ENCODE measurements at places on chromosomes 2 and 18.

DNA sequence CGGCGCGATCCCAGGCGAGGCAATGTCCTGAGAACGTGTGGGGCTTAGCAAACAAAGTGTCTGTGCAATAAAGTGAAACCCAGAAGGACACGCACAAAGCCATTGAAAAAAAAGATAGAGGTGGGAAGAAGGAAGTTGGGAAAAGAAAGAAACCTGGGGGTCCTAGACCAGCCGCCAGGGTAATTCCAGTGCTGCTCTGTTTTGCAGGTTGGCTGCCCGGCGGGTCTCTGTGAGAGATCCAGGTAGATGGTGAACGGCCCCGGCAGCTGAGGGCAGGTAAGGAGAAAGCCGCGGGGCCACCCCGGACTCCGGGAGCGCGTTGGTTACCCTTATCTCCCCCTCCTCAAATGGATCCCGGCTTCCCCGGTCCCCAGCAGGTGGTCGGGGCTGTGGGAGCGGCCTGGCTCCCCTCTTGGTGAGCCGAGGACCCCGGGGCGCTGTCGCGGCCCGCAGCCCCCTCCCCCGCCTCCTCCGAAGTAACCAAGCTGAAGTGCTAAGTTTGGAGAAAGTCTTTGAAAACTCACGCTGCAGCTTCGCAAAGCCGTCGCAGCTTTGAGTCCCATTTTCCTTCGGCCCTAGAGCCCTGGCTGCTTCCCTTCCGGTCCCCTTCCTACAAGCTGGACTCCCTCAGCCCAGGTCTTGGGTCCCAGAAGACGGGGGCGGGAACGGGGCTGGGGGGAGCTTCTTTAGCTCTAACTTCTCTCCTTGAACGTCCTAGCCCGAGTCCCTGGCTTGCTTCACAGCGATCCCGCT is 588 bp downstream of the OTX1 start:
- DNase-seq, result peak; percentile 27

- no peak for DNase-seq
These were observed 180.0 kb downstream of the GLI2 start for GRCh38 chr2:120915670-120916069.

DNA sequence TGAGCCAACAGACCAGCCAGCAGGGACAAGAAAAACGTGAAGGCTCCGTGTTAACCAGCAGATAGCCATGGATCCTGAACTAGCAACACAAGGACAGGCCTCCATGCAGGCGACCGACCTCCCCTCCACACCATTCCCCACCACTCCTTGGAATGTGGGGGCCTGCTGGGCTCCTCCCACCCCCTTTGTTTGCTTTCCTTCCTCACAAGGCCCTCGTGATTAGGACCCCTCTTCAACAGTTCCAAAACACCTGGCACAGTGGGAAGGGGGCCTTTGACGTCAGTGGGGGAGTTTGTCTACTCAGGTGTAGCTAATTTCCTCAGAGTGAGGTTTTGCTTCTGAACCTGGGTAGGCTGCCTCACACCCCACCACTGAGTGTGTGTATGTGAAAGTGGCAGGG is 37.8 kb downstream of the SLC14A2 start:
- no peak for DNase-seq

GRCh38 chr18:79756143-79756500 is 41.6 kb upstream of the KCNG2 start:
- DNase-seq, result no peak

GRCh38 chr18:434410-434809 is 66.1 kb downstream of the COLEC12 start:
- no peak for DNase-seq

- no peak for DNase-seq
These were observed 232 bp downstream of the SNED1 start for GRCh38 chr2:240998706-240998994.

DNA sequence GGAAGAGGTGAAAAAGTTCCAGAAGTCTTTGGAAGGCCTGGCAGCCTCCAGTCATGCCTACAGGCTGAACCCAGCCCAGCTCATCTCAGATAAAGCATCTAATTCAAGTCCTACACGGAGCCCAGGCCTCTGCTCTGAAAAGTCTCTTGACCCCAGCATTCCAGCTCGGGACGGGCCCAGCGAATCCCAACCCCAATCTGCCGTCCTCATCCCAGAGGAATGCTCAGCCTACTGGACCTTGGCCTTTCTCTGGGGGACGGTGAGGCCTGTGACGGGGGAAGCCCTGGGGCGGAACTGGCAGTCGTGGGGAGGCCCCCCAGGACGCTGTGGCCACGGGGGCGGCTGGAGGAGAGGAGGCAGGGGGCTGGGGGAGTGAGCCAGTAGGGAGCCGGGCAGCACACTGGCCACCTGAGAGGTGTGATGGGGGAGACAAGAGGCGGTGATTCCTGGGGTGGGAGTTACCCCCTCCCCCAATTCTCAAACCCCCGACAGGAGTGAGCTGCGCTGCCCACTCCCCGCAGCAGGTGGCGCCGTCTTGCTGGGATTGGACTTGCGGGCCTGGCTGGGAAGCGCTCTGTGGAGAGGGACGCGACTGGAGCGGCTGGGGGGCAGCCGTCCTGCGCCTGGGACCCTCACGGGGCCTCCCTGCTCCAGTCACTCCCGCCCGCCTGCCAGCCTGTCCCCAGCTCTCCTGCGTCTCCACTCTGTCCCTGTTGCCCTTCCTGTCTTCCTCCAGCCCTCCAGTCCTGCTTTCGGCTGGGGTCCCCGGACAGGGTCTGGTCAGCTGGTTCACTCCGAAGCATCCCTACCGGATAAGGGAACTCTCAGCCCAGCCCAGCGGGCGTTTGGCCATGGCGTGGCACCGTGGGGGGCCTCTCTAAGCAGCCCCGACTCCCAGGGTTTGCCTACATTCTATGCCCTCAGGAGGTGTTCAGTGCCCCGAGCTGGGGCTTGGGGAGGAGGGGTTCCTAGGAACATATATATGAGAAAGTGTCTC is 182.6 kb upstream of the HAAO start:
- peak; percentile 81 for DNase-seq

- DNase-seq, result peak; percentile 26
These were observed 13.1 kb downstream of the CCDC68 start for GRCh38 chr18:54946149-54946581.

GRCh38 chr2:88068044-88068443 is 419 bp downstream of the SMYD1 start:
- no peak for DNase-seq

- DNase-seq, result no peak
These were observed 192.0 kb downstream of the SLC8A1 start for GRCh38 chr2:40259900-40260299.

DNA sequence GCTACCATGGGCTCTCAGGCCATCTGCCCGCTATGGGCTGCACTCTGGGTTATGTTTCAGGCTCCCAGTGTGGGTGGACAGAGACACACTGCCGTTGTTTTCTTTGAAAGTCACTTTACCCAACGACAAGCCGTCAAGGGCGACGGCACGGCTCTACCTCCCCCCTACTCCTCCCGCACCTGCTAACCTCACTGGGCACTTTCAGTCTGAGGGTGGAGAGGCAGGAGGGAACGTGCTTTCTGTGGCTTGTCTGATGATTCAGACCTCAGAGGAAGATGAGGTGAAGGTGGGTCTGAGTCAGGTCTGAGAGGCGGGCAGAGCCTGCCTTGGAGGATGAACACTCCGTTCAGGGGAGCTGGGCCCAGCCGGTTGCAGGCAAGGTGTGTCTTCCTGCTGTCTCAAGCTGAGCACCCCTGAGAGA is 147.6 kb upstream of the HDAC4 start:
- DNase-seq, result peak; percentile 84

DNA sequence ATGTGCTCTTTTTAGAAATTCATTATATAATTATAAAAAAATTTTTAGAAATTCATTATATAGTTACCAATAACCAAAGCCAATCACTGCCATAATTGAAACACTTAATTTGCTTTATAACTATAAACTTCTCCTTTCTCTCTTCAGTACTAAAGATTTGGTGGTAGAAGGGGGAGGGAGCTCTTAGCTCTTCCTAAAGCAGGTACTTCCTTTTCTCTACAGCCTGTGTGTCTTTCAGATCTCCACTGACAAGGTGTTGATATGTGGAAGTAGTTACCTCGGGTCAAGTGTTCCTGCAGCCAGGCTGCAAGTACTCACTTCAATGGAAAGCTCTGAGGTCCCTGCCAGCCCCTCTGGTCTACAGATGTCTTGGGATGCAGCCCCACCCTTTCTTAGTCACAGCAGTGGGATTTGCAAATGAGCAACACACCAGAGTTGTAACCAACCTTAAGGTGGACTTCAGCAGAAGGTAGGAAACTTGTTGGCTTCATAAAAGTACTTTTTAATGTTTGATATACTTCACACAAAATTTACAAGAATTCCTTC is 690.0 kb downstream of the ARHGAP15 start:
- no peak for DNase-seq

DNA sequence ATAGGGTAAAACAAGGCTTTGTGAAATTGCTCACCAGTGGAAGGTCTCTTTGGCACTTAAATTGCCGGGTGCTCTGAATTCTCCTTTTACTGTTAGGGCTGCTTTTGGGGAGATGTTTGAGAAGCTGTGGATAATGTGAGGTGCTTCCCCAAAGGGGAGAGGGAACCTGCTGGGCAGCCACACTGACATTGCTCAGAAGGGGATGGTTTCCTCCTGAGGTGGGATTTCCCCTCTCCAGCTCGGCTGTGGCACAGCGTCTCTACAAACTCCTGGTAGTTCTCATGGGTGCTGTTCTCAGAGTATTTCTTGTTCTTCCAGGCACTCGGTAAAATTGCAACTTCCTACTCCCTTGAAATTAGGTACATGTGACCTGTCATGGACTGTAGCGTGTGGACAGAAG is 124.2 kb downstream of the LPIN1 start:
- no peak for DNase-seq

- no peak for DNase-seq
These were observed 79.3 kb downstream of the CEP192 start for GRCh38 chr18:13070460-13070859.

- DNase-seq, result no peak
These were observed 65.7 kb upstream of the BCL2L11 start for GRCh38 chr2:111054791-111055691.

DNA sequence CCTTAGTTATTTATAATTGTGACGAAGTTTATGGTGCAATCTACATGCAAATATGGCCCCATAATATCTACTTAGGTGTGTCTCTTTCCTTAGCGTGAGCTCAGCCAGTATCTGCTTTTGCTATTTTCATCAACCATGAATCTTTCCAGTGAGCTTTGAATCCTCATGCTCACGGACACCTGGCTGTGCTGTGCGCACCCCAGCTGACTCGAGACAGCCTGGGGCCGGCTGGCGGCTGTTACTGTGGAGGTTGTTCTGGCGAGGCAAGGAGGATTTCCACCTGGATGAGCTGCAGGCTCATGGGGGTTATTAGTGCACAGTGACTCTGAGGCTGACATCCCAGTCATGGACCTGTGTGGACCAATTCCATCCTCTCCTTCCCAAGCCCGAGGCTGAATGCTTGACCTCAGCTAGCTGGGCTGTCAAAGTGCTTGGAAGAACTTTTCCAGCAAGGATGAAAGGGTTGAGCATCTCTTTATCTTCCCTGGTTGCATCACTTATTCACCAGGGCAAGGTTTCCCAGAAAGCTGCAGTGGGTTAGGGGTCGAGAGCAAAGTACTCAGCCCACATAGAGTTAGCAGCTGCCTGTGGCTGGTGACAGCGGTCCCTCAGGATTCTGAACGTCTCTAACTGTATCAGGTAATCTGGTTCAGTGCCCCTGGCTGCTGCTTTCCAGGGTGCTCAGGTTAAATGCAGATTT is 141.7 kb downstream of the ARL4C start:
- peak; percentile 85 for DNase-seq

DNA sequence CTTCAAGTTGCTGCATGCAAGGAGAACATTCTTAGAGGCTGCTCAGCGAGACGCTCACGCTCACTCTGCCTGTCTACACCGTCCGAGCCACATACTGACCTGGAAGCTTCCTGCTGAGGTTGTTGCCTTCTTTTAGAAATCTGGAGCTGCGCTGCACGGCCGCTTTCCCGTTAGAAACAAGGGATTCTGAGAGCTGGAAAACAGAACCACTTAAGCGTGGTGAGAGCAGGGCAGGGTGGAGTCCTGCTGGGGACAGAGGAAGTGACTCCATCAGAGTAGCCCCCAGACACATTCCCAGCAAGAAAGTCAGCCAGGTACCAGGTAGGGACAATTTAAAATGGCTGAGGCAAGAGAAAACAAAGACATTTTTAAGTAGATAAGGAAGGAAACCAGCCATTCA is 135.2 kb downstream of the LAMA1 start:
- no peak for DNase-seq

- DNase-seq, result no peak
These were observed 69.7 kb downstream of the LYPD6 start for GRCh38 chr2:149399934-149400615.

- no peak for DNase-seq
These were observed 127.9 kb upstream of the ST6GAL2 start for GRCh38 chr2:107013884-107014283.

GRCh38 chr18:46314011-46314410 is 209.8 kb downstream of the HAUS1 start:
- no peak for DNase-seq

GRCh38 chr2:26483957-26484565 is 6.1 kb upstream of the OTOF start:
- no peak for DNase-seq

DNA sequence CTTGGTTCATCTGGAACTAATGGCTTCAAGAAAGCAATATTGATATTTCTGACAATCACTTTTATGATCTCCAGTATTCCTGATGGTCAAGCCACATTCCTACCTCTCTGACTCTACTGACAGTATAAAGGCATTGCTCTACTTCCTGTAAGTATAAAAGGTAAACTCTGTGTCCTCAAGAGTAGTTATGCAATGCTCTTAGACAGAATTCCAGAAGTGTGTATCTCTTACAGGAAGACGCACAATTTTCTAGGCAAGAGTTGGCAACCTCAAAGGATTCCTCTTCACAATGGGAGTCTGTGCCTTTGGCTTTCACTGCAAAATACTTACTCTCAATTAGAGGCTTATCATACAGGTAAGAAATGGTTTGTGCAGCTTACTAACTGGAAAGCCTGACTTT is 100.1 kb downstream of the THADA start:
- no peak for DNase-seq

GRCh38 chr2:138421971-138422335 is 79.6 kb upstream of the SPOPL start:
- DNase-seq, result no peak

- DNase-seq, result peak; percentile 9
These were observed 16.3 kb downstream of the SLC3A1 start for GRCh38 chr2:44291281-44292248.

DNA sequence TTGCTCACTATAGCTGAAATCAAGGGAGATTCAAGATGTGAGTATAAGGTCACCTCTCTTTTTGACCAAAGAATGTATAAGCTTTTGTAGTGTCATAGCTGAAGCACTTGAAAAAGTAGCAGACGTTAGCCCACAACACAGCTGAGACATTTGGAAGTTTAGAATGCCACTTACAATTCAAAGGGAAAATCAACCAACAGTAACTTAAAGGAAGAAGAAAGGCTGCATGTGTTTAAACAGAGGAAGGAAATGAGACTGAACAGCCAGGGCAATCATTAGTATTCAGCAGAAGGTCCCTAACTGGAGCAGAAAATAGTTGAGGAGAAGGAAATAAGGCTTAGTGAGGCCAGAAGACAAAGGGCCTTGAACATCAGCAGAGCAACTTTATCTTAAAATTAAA is 23.5 kb upstream of the SCG2 start:
- peak; percentile 10 for DNase-seq
